ENCODE measurements at places on chromosomes 3 and 15.

GRCh38 chr15:91308199-91308598 is 208.1 kb downstream of the SV2B start:
- DNase-seq, result peak; percentile 12

GRCh38 chr15:87916208-87916607 is 340.3 kb downstream of the NTRK3 start:
- no peak for DNase-seq

GRCh38 chr3:52730681-52731080 is 24.8 kb downstream of the SPCS1 start:
- DNase-seq, result no peak

DNA sequence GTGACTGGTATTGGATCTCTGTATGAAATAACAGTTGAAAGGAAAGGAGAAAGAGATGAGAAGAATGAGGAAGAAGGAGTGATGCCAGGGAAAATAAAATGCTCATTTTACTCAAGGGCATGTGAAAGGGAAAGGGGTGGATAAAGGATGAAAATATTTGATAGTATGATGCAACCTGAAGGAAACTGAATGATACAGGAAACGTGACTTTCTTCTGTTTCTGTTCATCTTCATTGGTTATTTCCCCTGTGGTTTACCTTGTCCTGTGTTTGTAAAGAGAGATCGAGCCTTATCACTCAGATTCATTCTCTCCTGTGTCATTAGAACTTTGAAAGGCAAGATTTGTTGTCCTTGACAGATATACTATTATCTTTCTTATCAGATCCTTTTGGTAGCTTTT is 243.6 kb upstream of the SLITRK3 start:
- DNase-seq, result no peak

GRCh38 chr15:94086341-94086740 is 145.0 kb upstream of the MCTP2 start:
- DNase-seq, result no peak

DNA sequence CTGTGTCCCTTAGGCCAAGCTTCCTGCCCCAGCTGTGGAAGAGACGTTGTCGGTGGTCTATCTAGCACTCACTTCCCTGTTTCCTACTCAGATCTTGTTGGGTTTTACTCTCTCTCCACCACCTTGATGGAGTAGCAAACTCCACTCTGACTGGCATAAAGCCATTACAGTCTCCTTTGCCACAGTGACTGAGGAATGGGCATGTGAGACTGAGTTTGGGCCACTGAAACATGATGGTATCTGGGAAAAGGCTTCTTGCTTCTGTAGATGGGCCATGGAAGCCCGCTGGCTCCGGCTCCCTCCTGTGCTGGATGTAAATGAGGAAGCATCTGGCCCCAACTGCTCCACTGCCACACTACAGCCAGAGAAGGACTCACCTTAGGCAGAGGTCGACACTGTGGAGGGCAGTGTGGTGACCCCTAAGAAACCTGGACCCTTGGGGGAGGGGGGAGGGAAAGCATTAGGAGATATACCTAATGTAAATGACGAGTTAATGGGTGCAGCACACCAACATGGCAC is 9.4 kb upstream of the CAMK1 start:
- no peak for DNase-seq

- DNase-seq, result no peak
Measured at GRCh38 chr15:70154718-70155347, 57.1 kb upstream of the TLE3 start.
